ENCODE measurements at places on chromosomes 3 and 15.

DNA sequence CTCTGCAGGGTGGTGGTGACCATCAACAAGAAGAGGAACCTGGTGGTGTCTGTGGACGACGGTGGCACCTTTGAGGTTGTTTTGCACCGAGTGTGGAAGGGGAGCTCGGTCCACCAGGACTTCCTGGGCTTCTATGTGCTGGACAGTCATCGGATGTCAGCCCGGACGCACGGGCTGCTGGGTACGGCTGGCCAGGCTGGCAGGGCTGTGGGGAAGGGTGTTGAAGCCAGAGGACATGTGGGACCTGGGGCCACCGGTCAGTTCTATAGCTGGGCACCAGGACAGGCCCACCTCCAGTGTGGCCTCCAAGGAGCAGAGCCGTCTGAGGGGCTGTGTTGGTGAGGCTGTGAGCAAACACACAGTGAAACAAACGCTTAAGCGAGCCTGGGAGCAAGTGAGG lies 3.9 kb upstream of the ITIH3 start:
- DNase-seq: no peak

DNA sequence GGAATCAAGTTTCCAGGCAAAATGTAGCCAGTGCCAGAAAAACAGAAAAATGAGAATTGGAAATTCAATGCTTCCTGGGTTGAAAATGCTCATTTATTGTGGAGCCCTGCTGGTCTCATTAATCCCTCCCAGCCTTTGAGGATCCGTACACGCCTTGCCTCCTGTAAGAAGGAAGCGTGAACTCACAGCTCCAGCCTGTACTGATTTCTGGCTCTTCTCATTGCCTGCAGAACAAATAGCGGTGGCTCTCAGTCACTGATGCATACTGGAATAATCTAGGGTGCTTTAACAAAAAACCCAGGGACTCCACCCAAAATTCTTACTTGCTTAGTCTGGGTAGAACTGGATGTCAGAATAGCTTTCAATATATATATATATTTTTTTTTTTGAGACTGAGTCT lies 29.3 kb upstream of the SLC24A5 start:
- DNase-seq: no peak

DNA sequence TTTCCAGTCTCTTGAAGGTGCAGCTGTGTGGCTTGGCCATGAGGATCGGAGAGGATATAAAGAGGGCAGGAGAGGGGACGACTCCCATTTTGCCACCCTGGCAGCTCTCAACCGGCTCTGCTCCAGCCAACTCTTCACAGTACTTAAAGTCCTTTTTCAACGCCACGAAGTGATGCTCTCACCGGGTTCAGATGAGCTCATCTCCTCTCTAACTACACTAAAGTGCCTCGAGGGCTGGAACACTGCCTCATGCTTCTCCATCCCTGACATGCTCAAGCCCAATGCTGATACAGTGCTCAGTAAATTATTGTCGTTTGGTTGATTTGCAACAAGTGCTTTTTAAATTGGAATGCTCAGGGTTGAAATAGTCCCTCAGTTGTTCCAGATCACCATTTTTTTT lies 97.8 kb downstream of the GTPBP8 start:
- no peak for DNase-seq

- no peak for DNase-seq
Observed at GRCh38 chr3:35921718-35922117, 282.4 kb downstream of the ARPP21 start.

DNA sequence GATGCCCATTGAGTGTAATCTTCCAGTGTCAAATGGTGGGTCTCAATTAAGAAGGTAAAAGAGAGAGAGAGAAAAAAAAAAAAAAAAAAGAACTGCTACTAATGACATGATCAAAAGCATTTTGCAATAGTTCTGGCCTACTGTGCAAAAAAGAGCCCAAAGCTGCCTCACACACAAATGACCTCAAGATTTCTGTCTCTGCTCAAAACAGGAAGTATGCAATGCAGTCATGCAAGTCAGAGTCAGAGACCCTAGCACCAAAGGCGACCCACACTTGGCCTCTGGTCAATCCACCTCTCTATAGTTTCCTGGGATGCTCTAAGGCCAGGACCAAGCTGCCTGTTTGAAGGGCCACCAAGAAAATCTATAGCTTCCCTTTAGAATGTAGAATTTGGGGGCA lies 323.5 kb downstream of the VPS13C start:
- no peak for DNase-seq

DNA sequence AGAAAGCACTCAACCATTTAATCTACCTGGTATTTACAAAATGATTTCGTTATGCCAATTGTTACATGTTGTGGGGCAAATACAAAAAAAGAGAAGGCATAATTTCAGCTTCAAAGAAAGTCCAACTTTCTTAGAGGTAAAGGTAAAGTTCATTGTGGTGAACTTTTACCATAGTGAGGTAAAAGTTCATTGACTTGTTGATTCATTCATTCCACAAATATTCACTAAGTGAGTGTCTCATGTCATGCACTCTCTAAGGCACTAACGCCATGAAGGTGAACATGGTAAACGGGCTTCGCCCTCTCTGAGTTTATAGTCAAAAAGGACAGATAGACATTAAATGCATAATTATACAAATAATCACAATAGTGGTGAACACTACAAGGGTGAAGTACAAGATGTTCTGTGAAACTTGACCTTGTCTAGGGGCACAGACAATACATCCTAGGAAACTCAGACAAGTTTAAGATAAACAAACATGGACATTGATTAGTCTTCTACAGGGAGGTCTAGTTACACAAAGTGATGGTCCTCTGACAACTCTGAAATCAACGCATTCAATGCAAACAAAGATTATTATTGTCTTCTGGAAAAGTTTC lies 378.6 kb downstream of the MAGI1 start:
- DNase-seq: no peak

GRCh38 chr3:43691120-43691995 lies 620 bp downstream of the ABHD5 start:
- DNase-seq: no peak

DNA sequence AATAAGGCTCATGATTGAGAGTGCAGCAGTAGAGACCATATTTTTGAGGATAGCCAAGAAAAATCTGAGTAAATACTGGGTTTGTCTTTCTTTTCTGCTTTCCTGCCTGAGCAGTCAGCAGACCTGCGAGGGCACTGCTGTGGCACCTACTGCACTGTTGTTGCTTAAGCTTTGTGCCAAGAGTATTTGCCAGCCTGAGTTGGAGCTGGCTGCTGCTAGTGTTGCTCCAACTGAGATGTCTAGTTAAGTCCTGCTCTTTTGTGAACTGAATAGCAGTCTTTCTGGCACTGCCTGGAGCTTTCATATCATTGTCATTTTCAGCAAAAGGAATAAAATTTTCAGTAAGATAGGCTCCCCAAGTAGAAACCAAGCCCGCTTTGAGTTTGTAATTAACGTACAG lies 214.5 kb upstream of the P2RY1 start:
- DNase-seq: no peak

- DNase-seq: no peak
Observed at GRCh38 chr3:197775317-197775716, 15.7 kb upstream of the LRCH3 start.

DNA sequence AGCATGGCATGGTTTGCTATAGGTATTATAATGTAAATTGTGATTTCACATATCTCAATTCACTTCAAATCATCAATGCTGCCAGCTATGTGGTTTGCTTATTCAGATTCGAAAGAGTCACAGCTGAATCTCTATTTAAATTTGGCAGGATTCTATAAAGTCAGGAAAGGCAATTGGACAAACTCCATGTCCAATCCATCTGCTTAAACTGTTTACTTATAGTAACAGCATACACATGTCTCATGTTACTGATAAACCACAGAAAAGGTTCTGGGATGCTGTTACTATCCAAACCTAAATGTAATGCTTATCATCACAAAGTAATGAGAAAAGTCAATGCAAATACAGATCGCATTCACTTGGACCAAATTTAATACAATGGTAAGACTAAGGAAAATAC lies 229.7 kb downstream of the ISL2 start:
- DNase-seq: no peak

- DNase-seq: no peak
Observed at GRCh38 chr3:64798316-64798715, 110.5 kb upstream of the ADAMTS9 start.

DNA sequence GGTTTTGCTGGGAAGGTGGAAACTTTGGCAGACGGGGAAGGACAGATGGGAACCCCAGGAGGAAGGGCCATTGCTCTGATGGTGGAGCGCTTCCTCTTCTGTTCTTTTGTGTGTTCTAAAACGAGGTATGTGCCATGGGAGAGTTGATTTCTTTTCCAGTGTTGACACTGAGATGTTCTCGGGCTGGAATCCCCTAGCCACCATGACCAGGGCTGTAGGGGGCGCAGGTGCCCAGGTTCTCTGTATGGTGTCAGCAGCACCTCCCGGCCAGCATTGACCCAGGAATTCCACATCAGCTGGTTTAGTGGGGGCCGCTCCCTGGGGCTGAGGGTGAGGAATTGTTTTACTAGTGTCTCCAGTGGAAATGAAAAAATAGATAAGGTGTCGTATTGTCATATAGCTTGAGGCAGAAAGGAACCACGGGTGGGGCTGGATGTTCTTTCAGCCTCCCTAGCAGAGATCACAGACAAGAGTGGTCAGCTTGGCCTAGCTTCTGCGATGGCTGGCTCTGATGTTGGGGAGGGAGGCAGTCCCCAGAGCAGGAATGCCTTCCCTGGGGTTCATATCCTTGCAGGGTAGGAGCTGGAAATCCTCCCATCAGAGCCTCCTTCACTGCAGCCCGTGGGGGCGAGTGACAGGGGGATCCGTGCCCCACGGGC lies 34.2 kb upstream of the ACAD9 start:
- DNase-seq: no peak

- no peak for DNase-seq
Observed at GRCh38 chr15:34355241-34355640, 11.8 kb downstream of the LPCAT4 start.

GRCh38 chr15:71804226-71804625 lies 6.1 kb upstream of the NR2E3 start:
- DNase-seq: no peak

DNA sequence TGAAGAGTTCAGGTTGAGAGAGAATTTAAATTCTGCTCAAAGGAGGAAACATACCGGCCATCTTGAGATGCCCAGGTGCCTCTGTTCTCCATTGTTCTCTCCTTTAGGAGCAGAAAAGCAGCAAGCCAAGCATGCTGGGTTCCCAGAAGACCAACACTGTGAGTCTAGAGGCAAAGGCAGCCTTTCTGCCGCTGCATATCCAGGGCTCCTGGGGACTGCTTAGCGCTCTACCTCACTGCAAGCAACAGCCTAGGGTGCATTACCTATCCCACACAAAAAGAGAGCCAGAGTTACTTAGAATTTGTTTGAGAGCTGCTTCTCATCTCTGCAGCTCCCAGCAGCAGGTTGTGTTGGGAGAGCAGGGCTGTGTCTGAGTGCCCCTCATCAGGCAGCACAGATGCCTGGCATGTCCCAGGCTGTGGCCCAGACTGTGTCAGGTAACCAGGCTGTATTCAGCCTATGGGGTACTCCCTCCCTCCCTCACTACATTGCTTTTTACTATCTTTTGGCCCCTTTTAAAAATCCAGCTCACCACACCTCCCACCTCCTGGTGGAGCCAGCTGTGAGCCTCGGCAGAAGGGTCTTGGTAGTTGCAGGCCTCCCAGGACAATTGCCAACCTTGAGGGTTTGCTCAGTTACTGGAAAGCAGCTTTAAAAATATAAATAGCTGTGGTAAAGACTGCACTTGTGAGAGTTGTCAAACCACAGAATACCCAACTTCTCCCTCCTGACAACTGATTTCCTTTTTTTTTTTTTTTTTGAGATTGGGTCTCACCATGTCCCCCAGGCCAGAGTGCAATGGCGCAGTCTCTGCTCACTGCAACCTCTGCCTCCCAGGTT lies 30.2 kb downstream of the BCL2L10 start:
- no peak for DNase-seq

DNA sequence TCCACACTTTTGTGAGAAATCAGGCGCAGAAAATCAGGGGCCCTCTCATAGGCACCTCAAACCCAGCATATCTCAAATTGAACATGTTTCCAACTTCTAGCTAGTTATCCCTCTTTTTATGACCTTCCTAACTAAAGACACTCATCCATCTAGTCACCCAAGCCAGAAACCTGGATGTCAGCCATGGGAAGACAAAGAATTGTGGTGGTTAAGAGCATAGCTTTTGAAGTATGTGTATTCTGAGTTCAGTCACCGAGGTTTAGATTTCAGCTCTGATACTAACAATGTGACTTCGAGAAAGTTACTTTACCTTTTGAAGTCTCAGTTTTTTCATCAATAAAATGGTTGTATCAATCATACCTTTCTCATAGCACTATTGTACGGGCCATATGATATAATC lies 495.5 kb downstream of the NLGN1 start:
- no peak for DNase-seq

- DNase-seq: no peak
Observed at GRCh38 chr15:71083349-71083748, 31.9 kb upstream of the THSD4 start.

DNA sequence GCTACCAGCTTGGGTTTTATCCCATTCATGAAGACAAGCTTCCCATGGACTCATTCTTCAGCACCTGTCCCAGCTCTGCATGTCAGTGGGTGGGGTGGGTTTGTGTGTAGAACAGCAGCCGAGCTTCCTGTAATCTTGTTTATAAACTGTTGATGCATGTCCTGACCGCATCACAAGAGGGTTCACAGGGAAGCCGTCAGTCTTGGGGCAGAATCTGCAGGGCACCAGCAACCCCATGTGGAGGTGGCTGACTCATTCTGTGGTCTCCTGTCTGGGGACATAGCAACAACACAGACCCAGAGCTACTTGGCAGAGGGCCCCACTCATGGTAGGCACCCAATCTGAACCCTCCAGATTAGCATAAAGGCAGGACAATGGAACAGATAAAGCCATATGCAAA lies 35.6 kb downstream of the DAPK2 start:
- peak; percentile 69 for DNase-seq

GRCh38 chr15:86001200-86001599 lies 78.5 kb upstream of the AGBL1 start:
- no peak for DNase-seq

- no peak for DNase-seq
Observed at GRCh38 chr3:101888653-101889052, 39.3 kb downstream of the NFKBIZ start.

DNA sequence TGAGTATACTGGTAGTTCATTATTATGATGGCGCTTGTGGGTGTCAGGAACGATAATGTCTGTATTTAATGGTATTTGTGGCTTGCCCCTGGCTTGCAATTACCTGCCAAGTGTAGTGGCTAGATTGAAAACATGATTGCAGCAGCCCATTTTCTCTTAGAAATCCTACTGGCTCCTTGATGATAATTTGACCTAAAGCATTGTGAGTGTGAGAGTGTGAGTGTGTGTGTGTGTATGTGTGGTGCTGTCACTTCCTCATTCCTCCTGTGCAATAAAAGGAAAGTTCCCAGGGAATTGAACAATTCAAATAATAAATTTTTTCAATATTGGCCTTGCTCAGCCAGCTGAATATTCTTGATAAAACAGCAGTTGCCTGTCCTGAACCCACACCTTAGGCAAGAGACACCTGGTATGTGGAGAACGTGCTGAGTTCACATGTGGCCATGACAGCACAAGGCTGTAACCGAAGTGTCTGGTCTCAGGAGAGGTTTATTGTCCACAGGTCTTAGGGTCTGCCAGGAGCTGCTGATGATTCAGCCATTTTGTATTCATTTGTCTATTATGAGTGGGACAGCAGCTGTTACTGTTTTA lies 193.3 kb downstream of the CD47 start:
- no peak for DNase-seq
